ENCODE measurements at places on chromosomes 11 and 22.
A peak's percentile ranks its signal among the peaks of the same experiment; 100 is the strongest.

DNA sequence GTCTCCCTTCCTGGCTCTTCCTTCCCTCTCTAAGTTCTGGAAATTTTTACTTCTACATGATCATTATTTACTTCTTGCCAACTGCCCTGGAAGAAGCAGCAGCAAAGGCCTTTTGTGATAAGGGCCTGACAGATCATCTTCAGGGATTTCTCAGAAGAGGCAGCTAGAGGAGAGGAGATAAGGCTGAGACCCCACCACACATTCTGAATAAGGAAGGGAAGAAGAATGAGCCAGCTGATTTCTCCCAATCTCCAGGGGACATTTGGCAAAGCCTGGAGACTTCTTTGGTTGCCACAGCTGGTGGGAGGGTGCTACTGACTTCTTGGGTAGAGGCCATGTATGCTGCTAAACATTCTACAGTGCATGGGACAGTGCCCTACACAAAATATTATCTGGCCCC lies 122.4 kb upstream of the OR9Q1 start:
- peak; percentile 70 for DNase-seq

- no peak for DNase-seq
These were observed 57.8 kb upstream of the PSMA1 start for GRCh38 chr11:14577835-14578529.

- no peak for DNase-seq
These were observed 652.1 kb downstream of the NELL1 start for GRCh38 chr11:21321530-21321929.

GRCh38 chr11:21105196-21105917 lies 436.0 kb downstream of the NELL1 start:
- DNase-seq, result no peak

- DNase-seq, result no peak
These were observed 580.6 kb upstream of the ANO5 start for GRCh38 chr11:21612326-21612725.

GRCh38 chr11:128533472-128533871 lies 53.9 kb downstream of the ETS1 start:
- DNase-seq, result no peak

- DNase-seq, result no peak
These were observed 1.9 kb upstream of the FKBP2 start for GRCh38 chr11:64238999-64239398.

- DNase-seq, result no peak
These were observed 686.2 kb downstream of the OPCML start for GRCh38 chr11:132846075-132846474.

DNA sequence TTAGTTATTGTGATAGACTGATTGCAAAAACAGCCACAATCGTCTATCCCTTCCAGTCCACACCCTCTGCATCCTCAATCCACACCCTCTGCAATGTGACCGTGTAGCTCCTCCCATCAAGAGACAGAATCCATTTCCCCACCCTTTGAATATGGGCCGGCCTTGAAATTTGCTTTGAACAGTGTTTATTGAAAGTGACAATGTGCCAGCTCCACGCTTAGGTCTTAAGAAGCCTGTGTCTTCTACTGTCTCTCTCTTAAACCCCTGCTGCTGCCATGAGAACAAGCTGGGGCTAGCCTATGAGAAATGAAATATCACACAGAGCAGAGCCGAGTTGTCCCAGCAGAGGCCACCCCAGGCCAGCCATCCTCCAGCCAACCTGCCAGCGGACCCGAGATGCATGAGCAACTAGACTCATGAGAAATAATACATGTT lies 22.3 kb upstream of the MICAL2 start:
- DNase-seq, result peak; percentile 74

GRCh38 chr22:46748908-46749675 lies 11.0 kb upstream of the CERK start:
- DNase-seq, result no peak

- DNase-seq, result no peak
These were observed 112.0 kb upstream of the TBCEL start for GRCh38 chr11:120911943-120912342.

- no peak for DNase-seq
These were observed 246.2 kb downstream of the ST3GAL4 start for GRCh38 chr11:126601550-126602215.

GRCh38 chr11:111963931-111964340 lies 26.8 kb downstream of the DIXDC1 start:
- no peak for DNase-seq

GRCh38 chr22:39733191-39733590 lies 160.4 kb downstream of the ENTHD1 start:
- DNase-seq, result no peak

DNA sequence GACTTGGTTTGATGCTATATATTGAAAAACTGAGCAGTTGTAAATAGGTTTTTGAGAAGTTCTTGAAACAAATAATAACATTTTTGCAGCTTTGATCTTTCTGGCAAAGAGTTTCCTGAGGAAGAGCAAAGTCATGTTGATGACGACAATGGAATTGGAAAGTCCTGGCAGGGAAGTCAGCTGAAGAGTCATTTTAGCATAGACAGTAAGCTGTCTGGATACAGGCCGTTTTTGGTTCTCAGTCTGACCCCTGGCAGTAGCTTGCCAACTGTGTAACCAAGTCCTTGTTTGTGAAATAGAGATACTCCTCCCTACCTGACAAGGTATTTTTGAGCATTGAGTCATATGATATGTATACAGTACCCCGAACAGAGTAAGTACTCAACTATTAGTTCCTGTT lies 193.3 kb downstream of the C11orf91 start:
- DNase-seq, result no peak

DNA sequence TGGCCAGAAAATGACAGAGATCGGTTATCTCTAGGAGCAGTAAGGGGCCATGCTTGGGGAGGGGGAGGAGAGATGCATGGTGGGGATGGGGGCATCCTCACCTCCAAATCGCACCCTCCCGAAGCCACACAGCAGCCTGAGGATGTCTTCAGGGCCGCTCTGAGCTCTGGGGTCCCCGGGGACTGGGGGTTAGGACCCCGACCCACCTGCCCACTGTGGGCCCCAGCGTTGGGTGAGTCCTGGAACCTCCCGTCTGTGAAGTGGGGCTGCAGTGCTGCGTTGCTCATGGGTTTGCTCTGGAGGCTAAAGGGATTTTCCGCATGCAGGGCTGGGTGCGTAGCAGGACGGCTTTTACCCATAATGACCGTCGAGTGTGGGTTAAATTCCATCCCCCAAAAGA lies 1046.3 kb downstream of the BRD1 start:
- DNase-seq, result no peak

DNA sequence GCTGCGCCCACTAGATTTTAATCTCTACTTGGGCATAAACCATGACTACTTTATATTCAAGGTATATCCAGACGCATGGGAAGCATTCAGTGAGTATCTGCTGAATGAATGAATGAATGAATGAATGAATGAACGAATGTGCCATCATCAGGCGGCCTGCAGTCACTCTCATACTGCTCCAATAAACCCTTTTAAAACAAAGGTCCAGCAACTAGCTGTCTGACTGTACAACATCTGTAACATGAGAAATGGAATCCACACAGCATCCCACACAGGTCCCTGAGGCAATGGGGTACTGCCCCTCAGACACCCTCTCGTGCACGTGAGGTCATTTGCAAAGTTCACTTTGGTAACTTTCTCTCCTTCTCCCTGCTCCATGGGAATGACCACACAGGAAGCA lies 147.5 kb downstream of the LARGE1 start:
- DNase-seq, result no peak

DNA sequence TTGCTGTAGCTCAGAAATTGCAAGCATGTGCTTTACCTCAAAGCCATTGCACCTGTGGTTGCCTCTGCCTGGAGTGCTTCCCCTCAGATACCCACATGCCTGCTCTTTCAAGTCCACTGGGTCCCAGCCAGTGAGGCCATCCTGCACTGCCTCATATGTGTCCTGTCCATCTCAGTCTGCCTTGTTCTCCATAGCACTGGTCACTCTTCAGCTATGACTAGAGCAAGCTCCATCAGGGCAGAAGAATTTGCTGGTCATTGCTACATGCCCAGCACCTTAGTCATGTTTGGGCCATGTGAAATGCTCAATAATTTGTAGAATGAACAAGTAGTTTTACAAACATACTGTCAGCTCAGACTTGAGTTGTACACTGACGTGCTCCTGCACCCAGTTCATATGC lies 64.4 kb upstream of the HORMAD2 start:
- DNase-seq, result no peak

DNA sequence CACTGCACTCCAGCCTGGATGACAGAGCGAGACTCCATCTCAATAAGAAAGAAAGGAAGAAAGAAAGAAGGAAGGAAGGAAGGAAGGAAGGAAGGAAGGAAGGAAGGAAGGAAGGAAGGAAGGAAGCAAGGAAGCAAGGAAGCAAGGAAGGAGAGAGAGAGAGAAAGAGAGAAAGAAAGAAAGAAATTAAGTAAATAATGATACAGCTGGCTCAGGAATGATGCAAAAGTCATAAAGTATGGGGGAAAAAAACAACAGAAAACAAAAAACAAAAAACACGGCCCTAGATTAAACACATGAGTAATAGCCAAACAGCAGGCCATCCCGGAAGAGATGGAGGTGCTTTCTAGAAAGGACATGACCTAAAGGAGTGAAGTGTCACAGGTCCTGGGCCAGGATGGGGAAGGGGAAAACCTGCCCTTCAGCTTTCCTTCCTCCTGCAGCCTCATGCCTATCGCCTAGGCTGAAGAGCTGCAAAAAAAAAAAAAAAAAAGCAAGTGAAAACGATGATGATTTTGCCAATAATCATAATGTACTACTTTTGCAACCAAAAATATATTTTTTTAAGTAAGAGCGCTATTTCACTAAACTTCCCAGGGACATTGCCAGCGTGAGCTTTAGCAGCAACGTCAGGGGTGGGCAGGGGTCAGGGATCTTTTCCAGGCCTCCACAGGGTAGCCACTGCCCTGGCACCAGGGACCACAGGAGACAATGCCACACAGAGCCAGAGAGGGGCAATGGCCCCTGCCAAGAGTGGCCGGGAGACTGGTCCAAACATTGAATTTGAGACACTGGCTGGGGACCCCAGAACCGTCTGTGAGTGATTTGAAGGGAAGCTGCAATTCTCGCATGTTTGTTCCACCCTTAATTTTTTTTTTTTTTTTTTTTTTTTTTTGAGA lies 28.2 kb upstream of the TMPRSS4 start:
- DNase-seq, result no peak

DNA sequence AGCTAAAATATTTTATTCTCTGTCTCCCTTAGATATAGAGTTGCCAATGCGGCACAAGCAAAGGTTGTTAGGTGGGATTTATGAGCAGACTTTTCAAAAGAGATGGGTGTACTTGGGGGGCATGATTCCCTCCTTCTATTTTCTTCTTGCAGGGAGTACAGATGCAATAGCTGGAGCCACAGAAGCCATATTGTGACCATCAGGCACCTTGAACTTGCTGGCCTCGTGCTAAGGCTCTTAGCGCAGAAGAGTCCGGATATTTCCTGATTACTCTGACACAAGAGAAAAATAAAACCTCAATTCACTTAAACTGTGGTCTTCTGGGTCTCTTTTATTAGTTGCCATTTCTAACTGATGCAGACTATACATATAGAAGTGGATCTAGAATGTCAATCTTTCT lies 547.4 kb downstream of the MIAT start:
- DNase-seq, result no peak

GRCh38 chr11:16839821-16840220 lies 101.4 kb downstream of the C11orf58 start:
- DNase-seq, result no peak

- no peak for DNase-seq
These were observed 33.1 kb downstream of the NARS2 start for GRCh38 chr11:78541537-78541936.

DNA sequence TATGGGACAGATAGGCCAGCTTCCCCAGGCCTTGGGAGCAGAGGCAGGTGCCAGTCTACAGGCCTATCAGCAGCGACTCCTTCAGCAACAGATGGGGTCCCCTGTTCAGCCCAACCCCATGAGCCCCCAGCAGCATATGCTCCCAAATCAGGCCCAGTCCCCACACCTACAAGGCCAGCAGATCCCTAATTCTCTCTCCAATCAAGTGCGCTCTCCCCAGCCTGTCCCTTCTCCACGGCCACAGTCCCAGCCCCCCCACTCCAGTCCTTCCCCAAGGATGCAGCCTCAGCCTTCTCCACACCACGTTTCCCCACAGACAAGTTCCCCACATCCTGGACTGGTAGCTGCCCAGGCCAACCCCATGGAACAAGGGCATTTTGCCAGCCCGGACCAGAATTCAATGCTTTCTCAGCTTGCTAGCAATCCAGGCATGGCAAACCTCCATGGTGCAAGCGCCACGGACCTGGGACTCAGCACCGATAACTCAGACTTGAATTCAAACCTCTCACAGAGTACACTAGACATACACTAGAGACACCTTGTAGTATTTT lies 26.6 kb upstream of the L3MBTL2 start:
- no peak for DNase-seq

- no peak for DNase-seq
These were observed 44.2 kb downstream of the CLMP start for GRCh38 chr11:123150882-123151281.

- no peak for DNase-seq
These were observed 1.3 kb downstream of the PLEKHA7 start for GRCh38 chr11:17012712-17013547.

DNA sequence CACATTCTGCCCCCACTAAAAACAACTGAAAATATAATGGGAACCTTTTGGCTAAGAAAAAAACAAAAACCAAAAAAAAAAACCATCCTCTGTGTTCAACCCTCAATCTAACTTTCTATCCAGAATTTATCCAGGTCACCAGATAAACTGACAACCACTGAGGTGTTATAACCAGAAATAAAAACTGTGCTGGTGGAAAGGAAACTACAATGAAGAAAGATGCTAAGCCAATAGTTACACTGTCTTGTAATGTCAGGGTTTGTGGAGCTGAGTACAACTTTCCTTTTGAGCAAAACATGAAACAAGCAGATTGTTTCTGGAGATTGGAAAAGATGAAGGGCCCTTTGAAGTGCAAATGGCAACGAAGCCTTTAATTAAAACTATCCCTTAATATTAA lies 50.8 kb downstream of the PRDM10 start:
- no peak for DNase-seq

- no peak for DNase-seq
These were observed 1172.8 kb upstream of the TENM4 start for GRCh38 chr11:80613655-80614054.

DNA sequence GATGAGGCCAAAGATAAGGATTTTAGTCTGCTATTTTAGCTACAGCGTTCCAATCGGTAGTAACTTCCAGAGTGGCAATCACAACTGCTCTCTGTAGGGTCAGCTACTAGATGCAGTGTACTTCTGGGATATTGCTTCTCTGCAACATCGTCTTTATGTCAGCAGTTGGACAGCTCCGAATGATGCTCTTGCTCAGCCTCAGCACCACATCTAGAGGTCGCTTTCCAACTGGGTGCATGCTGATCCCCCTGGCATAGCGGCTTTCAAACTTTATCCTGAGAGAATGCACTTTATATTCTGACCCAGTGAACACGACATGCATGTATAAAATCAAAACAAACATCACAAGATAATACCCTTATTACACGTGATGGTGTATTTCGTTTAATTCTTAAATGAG lies 219.6 kb downstream of the C11orf87 start:
- peak; percentile 6 for DNase-seq

- no peak for DNase-seq
These were observed 275.0 kb upstream of the SESN3 start for GRCh38 chr11:95505927-95506426.

DNA sequence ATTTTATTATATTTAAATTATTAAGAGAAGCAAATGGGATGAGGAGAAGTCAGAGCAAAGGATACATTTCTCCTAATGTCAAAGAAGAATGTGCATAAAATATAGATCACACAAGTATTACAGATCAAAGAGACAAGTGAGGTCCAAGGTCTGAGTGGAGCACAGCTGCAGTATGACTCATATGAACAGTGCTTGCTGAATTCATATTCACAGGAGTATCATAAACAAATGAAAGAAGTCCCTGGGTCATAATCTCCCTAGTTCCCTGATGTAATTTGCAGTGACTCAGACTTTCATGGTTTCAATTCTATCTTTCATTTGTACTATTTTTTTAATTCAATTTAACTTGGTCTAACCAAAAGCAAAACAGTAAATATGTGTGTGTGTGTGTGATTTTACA lies 499.0 kb upstream of the CCDC179 start:
- DNase-seq, result no peak

Data from erythroblast (primary cell).